ENCODE measurements at places on chromosomes 6 and 20.

- DNase-seq: peak; percentile 48
Observed at GRCh38 chr6:37077905-37078296, 72.4 kb downstream of the FGD2 start.

- no peak for DNase-seq
Observed at GRCh38 chr6:71852948-71853347, 33.4 kb upstream of the RIMS1 start.

DNA sequence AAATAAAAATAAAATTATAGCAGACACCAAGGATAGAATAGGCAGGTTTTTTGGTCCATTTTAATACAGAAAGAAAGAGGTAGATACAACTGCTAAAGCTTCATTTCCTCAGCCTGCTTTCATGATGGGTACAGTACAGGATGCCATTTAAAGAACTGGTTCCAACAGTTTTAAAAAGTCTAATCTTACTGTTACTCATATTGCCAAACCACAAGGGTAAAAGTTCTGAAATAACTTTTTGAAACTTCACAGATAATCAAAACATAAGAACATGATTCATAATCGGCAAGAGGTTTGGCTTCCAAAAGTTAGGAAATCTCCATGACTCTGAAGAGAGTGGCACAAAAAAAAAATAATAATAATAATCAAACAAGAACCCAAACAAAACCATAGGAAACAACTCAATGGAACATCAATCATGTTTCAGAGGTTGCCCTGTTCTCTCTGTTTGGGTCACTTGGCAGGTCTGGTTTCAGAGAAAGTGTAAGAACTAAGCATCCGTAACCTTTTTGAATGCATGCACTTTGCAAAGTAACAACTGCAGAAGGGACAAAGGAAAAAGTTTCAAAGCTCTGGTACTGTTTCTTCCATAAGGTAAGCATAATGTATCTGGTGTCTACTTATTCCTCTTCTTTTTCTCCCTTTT is 79.7 kb downstream of the SMLR1 start:
- DNase-seq: no peak

DNA sequence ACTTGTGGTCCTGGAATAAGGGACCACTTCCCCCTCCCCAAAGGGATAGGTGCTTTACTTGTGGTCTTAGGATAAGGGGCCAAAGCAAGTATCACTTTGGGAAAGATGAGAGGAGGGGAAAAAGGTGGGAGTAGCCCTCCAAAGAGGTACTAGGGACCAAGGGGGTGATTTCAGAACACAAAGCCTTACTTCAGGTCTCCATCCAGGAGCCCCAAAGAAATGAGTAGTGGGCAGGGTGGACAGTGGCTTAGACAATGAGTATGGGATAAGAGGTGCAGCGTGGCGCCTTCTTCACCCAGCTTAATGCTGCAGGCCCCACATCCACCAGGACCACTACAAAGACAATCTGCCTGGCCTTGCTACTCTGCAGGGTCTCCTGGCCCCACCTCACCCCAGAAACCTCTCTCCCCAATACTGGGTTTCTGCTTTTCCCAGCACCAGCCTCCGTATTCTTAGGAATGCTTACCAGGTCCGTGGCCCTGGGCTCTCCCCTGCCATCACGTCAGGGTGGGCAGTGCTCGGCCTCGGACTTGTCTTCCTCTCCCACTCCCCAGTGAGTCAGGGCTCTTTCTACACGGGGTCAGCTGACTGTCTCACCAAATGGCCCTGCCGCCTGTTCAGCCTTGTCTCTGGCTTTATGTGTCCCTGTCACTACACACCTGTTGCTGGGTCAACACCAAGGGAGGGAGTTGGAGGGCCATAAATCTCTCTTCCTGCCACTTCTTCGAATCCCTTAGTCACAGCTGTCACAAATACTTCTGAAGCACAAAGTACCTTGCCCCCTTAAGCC is 3.1 kb downstream of the NNAT start:
- no peak for DNase-seq

DNA sequence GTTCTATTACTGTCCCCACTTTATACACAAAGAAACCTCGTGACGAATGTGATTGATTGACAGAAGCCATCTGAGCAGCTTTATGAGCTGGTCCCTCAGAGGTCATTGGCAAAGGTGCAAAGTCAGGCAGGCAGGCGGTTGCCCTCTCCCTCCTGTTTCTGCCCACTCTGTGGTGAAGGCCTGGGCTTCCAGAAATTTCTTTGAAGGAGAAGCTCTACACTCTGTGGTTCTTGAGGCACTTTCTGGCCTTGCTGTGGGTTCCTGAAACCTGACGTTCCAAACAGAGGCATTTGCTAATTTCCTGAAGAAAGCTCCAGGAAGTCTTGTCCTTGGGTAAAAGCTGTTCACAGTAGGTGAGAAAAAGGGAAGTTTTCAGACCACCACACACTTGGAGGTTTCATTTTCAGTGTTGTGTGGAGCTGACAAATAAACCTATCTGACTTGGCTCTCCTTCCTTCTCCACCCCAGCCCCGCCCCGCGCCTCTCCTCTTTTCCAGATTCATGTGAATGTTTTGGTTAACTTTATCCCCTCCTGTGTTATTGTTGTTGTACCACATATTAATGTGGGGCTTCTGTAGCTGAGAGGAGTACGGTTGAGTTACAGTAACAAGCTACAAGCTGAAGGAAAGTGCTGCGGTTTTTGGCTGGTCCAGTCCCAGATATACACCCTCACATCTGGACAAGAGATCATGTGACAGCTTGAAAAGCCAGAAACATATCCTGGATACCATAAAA is 274.1 kb downstream of the CLIC5 start:
- no peak for DNase-seq
